ENCODE measurements at places on chromosomes 11 and 22.
A peak's percentile ranks its signal among the peaks of the same experiment; 100 is the strongest.

DNA sequence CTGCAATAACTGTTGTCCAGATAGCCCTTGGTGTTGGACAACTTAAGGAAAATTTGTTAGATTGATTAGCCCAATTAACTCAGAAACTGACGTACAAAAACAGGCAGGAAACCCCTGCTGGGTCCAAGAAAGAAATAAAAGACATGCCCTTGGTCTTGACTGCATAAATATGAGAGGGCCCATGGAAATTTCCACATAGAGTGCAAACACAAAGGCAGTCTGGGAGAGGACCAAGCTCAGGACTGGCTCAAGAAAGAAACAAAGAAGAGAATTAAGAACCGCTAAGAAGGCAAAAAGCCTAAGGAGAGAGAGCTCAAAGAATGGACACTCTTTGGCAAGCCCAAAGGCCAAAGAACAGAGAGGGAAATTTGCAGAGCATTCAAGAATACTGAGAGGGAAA is 1243.9 kb downstream of the LRRC4C start:
- no peak for DNase-seq

DNA sequence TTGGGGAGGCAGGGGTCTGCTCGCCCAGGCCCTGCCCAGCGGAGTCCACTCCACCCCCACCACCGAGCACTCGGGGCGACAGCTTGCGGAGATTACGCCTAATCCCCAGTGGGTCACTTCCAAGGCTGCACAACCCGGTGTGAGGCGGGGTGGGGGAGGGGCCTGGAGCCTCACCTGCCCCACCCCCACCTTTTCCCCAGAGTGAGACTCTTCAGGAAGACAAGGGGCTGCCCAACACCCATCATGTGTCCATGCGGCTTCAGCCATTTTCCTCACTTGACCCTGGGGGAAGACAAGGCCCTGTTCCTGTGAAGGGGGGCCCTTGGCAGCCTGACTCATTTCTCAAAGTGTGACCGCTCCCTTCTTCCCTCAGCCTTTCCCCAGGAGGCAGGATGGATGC is 12.5 kb downstream of the SYNGR1 start:
- DNase-seq = no peak

- DNase-seq = no peak
Measured at GRCh38 chr11:16997624-16998023, 16.6 kb downstream of the PLEKHA7 start.

GRCh38 chr11:86636275-86636674 is 36.1 kb downstream of the ME3 start:
- no peak for DNase-seq

GRCh38 chr11:64694821-64695365 is 28.1 kb downstream of the NRXN2 start:
- DNase-seq = no peak

GRCh38 chr22:41544671-41545476 is 604 bp upstream of the POLR3H start:
- DNase-seq = no peak

DNA sequence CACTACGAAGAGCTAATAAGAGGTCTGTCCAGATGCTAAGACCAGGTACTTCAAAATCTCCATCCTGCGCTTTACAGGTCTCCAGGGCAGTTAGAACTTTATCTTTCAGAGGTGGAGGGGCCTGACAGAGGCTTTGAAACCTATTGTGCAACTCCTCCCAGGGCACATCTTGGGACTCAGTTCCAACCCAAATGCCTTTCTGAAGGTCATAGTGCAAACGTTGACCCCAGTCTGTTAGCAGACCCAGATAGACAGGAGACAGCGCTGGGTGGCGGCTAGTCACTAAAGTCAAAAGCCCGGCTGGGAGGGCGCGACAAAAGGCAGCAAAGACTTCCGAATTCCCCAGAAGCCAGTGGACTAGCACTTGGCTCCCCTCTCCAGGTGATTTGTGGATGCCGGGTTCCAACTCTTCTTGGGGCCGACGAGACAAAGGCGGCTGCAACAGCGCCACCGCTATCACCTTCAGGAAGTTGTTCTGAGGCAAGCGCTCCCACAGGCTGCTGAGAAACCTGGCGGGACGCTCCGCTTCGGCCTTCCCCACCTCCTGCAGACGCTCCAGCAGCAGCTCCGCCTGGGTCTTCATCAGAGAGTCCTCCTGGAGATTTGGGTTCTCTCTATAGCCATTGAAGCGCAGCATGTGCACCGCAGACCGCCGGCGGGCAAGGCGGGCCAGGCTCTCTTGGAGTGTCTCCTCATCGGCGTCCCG is 728 bp downstream of the FANCF start:
- DNase-seq = no peak

GRCh38 chr11:68041617-68042218 is 2.9 kb downstream of the TCIRG1 start:
- DNase-seq = no peak

GRCh38 chr11:70854201-70854600 is 398.2 kb downstream of the SHANK2 start:
- no peak for DNase-seq

- DNase-seq = no peak
Measured at GRCh38 chr22:40241200-40241763, 63.6 kb downstream of the TNRC6B start.

DNA sequence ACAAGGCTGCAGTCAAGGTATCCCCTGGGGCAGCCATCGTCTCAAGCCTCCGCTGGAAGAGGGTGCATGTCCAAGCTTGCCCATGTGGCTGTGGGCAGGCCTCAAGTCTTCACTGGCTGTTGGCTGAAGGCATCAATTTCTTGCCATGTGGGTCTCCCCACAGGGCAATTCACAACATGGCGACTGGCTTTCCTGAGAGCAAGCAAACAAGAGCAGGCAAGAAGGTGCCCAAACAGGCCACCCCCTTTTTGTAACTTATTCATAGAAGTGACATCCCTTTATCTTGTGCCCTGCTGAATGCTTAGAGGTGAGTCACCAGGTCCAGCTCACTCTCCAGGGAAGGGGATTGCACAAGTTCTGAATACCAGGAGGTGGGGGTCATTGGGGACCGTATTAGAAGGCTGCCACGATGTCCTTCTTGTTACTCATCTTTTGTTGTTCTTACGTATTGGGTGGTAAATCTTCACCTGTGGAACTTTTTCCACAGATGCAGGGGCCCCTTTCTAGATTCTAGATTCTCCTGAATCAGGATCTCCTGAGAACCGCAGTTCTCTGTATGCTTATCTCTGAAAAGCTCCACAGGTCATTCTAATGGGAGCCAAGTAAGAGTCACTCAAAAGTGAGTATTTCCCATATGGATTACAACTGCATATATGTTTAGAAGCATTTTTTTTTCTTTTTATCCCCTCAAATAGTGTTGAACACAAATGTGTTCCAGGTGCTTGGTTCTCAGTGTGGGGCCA is 44.2 kb upstream of the MICAL2 start:
- peak; percentile 83 for DNase-seq

DNA sequence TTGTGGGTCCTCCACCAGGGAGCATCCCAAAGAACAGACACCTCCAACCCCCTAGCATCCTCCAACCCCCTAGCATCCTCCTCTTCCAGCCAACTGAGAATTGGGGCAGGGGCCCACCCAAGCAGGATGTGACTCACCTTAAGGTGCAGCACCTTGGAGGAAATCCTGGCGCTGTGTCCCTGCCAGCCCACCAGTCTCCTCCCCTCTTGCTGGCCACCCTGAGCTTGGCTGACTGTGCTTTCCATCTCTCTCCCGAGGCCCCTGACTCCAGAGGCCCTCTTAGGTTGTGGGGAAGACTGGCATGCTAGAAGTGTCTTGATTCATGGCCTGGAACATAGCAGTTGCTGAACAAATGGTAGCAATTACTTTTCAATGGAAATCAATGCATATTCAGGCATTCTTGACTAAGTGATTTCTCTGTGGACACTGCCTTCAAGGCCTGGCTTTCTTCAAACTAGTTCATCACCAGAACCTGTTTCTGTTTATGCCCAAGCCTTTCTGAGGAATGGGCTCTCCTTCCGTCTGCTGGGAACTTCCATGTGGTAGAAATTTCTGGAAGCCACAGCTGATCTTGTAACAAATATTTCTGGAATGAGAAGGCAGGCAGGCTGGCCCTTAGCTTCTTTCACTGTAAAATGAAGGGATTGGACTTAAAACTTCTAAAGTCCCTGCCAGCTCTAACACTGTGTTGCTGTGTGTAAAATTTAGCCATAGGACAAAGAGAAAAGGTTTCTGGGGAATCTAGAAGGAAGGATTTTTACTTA is 60.5 kb downstream of the CEP164 start:
- peak; percentile 27 for DNase-seq

DNA sequence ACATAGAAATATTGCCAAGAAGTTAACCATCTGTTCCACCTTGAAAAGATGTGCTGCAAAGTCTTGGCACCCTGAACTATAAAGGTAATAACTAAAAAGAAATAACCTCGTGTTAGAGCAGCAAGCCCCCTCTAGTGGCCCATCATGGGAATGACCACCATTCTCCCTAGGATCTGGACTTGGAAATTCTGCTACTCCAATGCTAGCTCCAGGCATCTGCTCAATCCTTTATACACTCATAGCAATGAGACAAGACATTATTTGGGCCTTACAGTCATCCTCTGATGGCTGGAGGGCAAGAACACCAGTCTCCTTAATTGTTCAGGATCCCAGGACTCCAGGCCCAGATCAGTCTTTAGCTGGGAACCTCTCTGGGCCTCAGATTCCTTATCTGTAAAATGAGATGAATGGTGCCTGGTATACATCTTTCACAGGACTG is 76.0 kb downstream of the CWC15 start:
- no peak for DNase-seq
